ENCODE measurements at places on chromosomes 13 and 19.
A peak's percentile ranks its signal among the peaks of the same experiment; 100 is the strongest.

DNA sequence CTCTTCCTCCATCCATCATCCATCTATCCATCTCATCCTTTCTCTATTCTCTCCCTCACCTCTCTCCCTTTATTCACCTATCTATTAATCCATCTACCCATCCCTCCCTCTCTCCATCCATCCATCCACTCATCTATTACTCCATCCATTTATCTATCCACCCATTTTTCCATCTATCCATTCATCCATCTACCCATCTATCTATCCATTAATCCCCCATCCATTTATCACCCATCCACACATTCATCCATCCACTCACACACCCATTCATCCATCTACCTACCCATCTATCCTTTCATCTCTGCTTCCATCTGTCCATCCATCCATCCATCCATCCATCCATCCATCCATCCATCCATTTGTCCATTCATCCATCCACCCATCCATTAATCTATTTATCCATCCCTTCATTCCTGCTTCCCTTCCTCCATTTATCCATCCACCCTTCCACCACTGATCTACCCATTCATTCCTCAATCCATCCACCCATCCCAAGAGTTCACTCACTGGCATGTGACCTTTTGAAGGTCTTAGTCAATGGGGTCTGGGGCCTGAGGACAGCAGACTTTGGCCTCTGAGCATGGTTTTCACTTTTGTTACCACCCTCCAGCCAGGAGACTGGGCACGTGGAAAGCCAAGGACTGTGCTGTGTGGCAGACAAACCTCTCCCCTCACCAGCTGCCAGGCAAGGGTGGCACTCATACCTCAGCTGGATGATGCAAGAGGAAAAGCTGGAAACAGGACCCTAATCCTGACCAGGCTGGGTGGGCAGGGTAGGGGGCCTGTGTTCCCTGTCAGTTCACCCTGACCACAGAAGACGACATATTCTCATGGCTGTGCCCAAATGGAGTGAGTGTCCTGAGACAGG lies 126.7 kb downstream of the URI1 start:
- DNase-seq = no peak

DNA sequence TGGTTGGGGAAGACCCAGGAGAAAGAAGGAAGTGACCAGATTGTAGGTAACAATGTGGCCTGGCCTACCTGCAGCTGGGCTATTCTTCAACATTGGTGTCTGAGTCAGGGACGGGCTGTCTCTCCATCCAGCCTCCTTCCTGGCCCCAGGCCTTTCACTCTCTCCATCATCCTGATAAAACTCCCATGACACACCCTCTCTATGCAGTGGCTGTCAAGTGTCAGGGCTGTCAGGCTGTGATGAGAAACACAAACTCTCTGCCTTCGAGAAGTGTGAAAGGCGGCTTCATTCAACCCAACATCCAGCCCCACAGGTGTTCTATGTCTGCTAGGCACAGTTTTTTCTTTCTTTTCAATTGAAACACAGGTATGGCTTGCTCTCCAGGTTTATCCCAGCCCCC lies 153.3 kb upstream of the VSTM2B start:
- DNase-seq = no peak

DNA sequence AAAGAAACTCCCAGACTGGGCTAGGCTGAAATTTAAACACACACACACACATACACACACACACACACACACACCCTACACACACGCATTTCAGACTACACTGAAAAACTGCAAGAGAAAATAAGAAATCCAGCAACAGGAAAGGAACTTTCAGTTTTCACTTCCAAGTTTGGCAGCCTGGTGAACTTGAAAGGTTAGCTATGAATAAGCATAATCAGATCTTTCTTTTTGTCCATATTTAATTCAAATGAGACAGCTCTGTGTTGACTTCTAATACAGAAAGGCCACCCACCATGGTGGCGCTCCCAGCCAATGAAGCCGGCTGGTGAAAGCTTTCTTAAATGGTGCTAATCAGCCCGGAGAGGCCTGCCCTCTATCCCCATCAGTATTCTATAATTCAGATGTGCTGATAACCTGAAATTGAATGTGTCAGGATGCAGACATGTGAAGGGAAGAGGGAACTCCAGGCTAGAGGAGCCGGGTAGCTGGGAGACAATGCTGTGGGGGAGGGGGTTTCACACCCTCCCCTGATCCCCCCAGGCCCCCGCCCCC lies 108.3 kb upstream of the ZNF536 start:
- peak; percentile 5 for DNase-seq

DNA sequence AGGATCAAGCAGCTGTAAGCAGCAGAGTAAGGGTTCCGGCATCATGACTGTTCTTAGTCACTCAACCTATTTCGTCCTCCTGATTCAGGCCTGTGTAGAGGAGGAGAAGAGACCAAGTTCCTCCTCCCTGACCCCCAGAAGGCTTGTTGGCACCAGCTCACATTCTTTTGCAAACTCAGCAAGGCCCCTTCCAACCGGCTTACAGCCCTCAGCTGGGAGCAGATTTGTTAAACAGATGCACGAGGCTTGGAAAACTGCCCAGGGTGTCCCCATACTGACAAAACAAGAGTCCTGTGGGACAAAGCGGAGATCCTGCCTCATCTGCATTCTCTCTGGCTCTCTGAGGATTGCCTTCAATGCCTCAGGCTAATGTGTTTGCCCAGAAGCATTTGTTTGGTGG lies 113.2 kb upstream of the SOX21 start:
- no peak for DNase-seq

GRCh38 chr13:46903748-46904147 lies 6.9 kb upstream of the HTR2A start:
- DNase-seq = no peak

GRCh38 chr19:16290692-16291091 lies 33.9 kb upstream of the KLF2 start:
- no peak for DNase-seq

- no peak for DNase-seq
These were observed 16.6 kb downstream of the SIGLEC8 start for GRCh38 chr19:51441410-51442390.

DNA sequence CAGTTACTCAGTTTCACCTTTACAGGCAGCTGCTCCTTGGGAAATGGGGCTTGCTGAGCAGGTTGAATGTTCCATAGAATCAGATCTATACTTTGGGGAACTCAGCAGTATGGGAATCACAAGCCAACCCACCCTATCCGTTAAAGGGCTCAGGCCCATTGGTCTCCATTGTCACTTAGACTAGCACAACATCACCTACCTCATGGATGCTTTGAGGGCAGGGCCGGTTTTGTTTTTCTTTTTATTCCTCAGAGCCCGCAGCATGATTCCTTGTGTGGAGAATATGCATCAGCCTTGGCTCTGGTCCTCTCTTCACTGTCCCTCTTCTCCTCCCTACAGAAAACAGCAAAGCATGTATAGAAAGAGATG lies 48.0 kb downstream of the LRCH1 start:
- DNase-seq = no peak

- no peak for DNase-seq
These were observed 43.2 kb downstream of the SUGT1 start for GRCh38 chr13:52695856-52696255.

GRCh38 chr19:52200044-52200443 lies 10.2 kb downstream of the PPP2R1A start:
- no peak for DNase-seq
